IMR-90 (cell line): ENCODE measurements at places on chromosomes 6 and 20. TPM values are rescaled to one million over a fixed set of nuclear protein-coding genes. Genes with fewer than 3 reads are reported as not detected.

- H3K27me3 ChIP-seq: no peaks in the 10 kb centered on the region
- H3K4me3 ChIP-seq: no peak overlapping the region
- H3K36me3 ChIP-seq: no peaks in the 10 kb centered on the region
- no peak overlapping the region for H3K27ac ChIP-seq
- DNase-seq: no peak
Observed at GRCh38 chr6:142035890-142036289, 96.8 kb upstream of the GJE1 start.

DNA sequence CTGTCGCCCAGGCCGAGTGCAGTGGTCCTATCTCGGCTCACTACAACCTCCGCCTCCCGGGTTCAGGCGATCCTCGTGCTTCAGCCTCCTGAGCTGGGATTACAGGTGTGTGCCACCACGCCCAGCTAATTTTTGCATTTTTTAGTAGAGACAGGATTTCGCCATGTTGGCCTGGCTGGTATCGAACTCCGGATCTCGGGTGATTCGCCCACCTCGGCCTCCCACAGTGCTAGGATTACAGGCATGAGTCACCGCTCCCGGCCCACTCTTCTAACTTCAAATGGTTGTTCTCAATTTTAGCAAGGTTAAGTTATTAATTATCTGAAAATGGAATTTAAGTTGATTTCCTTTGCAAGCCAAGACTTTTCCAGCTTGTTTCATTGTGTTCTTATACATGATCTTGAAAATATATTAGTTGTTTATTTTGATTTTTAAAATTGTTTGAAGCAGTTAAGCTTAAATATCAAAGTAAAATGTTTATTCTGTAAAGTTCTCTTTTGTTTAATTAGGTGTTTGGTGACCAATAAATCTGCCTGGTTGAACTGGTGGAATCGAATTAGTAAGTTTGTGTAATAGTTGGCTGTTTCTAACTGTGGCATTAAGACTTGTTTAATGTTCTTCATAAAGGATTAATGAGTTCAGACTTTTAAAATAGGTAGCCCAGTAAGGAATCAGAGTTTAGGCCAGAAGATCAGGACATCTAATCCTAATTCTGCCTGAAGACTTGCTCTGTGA lies 2.3 kb downstream of the PM20D2 start:
- DNase-seq: peak; percentile 30
- H3K4me3 ChIP-seq: no peak overlapping the region
- no peaks in the 10 kb centered on the region for H3K27me3 ChIP-seq
- peaks cover 3% of the 10 kb centered on the region; the same call in 1 of the 2 replicates for H3K4me1 ChIP-seq

GRCh38 chr20:60035-60918 lies 27.2 kb upstream of the DEFB125 start:
- no peaks in the 10 kb centered on the region for H3K27me3 ChIP-seq
- H3K4me3 ChIP-seq: no peak overlapping the region; the same call in 1 of the 2 replicates
- peaks cover 2% of the 10 kb centered on the region; the same call in 1 of the 2 replicates for H3K4me1 ChIP-seq
- DNase-seq: no peak
- H3K27ac ChIP-seq: peak overlapping the region; percentile 100

- H3K4me3 ChIP-seq: no peak overlapping the region
- peaks cover 30% of the 10 kb centered on the region for H3K27me3 ChIP-seq
- DNase-seq: peak; percentile 7
- H3K36me3 ChIP-seq: no peaks in the 10 kb centered on the region
Observed at GRCh38 chr20:62688855-62689460, 19.7 kb upstream of the NTSR1 start.

DNA sequence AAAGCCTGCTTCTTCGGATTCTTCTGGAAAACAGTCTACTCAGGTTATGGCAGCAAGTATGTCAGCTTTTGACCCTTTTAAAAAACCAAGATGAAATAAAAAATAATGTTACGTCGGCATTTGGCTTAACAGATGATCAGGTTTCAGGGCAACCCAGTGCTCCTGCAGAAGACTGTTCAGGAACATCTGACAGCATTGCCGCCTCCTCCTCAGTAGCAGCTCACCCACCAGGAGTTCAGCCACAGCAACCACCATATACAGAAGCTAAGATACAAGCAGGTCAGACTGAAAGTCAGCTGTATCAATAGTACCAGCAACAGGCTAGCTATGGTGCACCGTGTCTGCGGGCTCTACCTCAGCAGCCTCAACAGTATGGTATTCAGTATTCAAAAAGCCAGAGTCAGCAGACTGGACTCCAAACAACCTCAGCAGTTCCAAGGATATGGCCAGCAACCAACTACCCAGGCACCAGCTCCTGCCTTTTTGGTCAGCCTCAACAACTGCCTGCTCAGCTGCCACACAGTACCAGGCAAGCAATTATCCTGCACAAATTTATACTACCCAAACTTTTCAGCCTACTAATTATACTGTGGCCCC lies 51.9 kb downstream of the BTBD9 start:
- DNase-seq: peak; percentile 9
- peaks cover 8% of the 10 kb centered on the region for H3K4me1 ChIP-seq
- H3K4me3 ChIP-seq: no peak overlapping the region
- peaks cover 5% of the 10 kb centered on the region for H3K36me3 ChIP-seq
- H3K27me3 ChIP-seq: no peaks in the 10 kb centered on the region

DNA sequence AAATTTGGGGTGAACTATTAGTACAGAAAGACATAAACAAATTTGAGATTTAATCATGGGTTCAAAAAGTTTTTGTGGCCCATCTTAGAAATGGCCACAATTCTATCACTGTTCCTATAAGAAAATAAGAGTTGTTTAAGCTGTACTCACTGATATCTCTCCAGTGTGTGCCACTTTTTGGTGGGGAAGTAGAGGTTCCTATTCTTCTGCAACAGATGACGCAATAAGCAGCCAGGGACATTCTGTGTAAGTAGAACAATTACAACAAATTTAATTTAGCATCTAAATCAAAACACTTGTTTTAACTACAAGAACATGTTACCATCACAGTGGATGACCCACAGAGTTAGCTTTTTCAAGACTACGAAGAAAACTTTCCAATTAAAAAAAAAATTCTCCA lies 9.9 kb downstream of the SERAC1 start:
- no peak overlapping the region for H3K4me3 ChIP-seq
- H3K4me1 ChIP-seq: peaks cover 7% of the 10 kb centered on the region; the same call in 1 of the 2 replicates
- DNase-seq: no peak
- peaks cover 5% of the 10 kb centered on the region for H3K36me3 ChIP-seq

DNA sequence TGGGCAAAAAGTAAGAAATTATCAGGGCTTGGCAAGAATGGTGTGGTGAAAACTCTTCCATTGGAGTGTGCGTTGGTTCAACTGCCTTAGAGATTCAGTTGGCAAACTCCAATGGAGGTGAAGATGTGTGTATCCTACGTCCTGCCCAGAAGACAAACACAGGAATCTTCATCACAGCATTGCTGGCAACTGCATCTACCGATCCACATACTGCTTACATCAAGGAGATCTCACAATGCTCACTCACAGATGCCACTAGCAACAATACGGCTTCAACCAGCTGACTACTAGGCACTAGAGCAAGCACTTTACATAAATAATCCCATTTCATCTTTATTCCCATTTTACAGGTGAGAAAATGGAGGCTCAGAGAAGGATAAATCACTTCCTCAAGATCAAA lies 10.0 kb upstream of the SPO11 start:
- DNase-seq: no peak
- H3K36me3 ChIP-seq: no peaks in the 10 kb centered on the region
- H3K27ac ChIP-seq: no peak overlapping the region
- H3K4me1 ChIP-seq: no peaks in the 10 kb centered on the region
- no peaks in the 10 kb centered on the region; the same call in 1 of the 2 replicates for H3K27me3 ChIP-seq

GRCh38 chr6:3788408-3789017 lies 37.0 kb upstream of the PXDC1 start:
- DNase-seq: no peak
- H3K4me1 ChIP-seq: peaks cover 13% of the 10 kb centered on the region
- no peaks in the 10 kb centered on the region for H3K36me3 ChIP-seq
- H3K27me3 ChIP-seq: no peaks in the 10 kb centered on the region
- H3K27ac ChIP-seq: peak overlapping the region; percentile 74; the same call in 1 of the 2 replicates
- H3K4me3 ChIP-seq: no peak overlapping the region

DNA sequence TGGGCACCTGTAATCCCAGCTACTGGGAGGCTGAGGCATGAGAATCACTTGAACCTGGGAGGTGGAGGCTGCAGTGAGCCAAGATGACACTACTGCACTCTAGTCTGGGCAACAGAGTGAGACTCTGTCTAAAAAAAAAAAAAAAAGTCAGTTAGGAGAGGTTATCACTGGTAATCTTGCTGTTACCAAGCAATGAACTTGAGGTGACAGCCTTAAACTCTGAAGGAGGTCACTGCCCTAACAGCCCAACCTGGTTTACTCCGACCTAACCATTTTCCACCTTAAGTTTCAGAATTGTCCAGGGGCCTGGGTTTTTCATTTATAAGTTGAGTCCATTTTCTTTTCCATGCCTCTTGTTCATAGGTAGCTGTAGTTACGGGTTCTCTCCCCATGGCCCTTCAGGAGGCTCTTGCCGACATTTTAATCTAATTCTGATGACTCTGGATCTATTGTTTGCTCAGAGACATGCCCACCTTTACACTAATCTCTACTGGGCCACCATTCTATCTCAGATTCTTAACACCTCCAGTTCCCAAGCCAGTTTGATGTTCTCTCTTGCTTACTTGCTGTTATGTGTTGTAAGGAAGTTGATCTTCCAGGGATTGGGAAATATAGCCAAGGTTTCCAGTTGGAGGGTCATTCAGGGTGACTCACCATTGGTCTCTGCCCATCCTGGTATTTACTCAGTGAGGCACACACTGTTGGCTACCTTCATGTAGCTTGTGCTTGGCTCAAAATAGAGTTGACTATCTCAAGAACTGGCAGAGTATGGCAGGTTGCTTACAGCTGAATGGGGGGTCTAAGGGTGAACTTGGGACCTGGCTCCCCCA lies 29.1 kb downstream of the SHLD1 start:
- peaks cover 6% of the 10 kb centered on the region for H3K4me1 ChIP-seq
- peaks cover 9% of the 10 kb centered on the region; the same call in 1 of the 2 replicates for H3K36me3 ChIP-seq
- no peak overlapping the region for H3K27ac ChIP-seq
- H3K4me3 ChIP-seq: no peak overlapping the region
- DNase-seq: peak; percentile 56

GRCh38 chr6:116568821-116569755 lies 2.2 kb upstream of the RWDD1 start:
- H3K27me3 ChIP-seq: no peaks in the 10 kb centered on the region
- H3K4me3 ChIP-seq: no peak overlapping the region
- no peaks in the 10 kb centered on the region for H3K36me3 ChIP-seq
- peaks cover 6% of the 10 kb centered on the region for H3K4me1 ChIP-seq
- H3K27ac ChIP-seq: no peak overlapping the region
- no peak for DNase-seq

- H3K4me1 ChIP-seq: peaks cover 31% of the 10 kb centered on the region
- peak overlapping the region; percentile 96 for H3K27ac ChIP-seq
- no peaks in the 10 kb centered on the region for H3K36me3 ChIP-seq
- H3K4me3 ChIP-seq: no peak overlapping the region
- no peaks in the 10 kb centered on the region for H3K27me3 ChIP-seq
Observed at GRCh38 chr20:1830240-1830639, 65.0 kb upstream of the SIRPA start.

- 0 out of 2 replicates have a peak, but pooled peaks cover 2% of the 10 kb centered on the region for H3K4me1 ChIP-seq
- H3K36me3 ChIP-seq: no peaks in the 10 kb centered on the region
- DNase-seq: no peak
- no peak overlapping the region for H3K4me3 ChIP-seq
Observed at GRCh38 chr6:144159223-144159622, 8.9 kb downstream of the STX11 start.

- H3K4me1 ChIP-seq: peaks cover 10% of the 10 kb centered on the region
- peak; percentile 90 for DNase-seq
- H3K36me3 ChIP-seq: no peaks in the 10 kb centered on the region
- no peak overlapping the region for H3K27ac ChIP-seq
- no peaks in the 10 kb centered on the region for H3K27me3 ChIP-seq
Observed at GRCh38 chr6:36642913-36643817, 35.3 kb upstream of the CDKN1A start.

- peak overlapping the region; percentile 97 for H3K27ac ChIP-seq
- peaks cover 21% of the 10 kb centered on the region; the same call in 1 of the 2 replicates for H3K36me3 ChIP-seq
Observed at GRCh38 chr6:53041356-53041755, 23.8 kb upstream of the FBXO9 start.

DNA sequence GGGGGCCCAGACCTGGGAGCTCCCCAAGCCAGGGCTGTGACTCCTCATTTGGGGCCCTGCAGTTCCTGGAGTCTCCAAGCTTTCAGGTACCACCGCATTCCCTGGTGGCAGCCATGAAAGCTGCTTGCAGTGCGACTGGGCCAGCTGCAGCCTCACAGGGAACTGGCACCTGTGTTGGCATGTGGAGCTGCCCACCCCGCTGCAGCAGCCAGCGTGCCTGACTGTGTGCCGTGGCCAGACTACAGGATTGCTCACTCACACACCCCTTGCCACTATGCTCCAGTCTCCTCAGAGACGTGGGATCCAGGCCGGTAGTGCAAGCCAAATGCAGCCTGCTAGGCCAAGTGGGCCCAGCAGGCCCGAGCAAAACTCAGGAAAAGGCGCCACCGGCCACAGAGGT lies 450.7 kb downstream of the COL12A1 start:
- H3K27me3 ChIP-seq: no peaks in the 10 kb centered on the region
- no peaks in the 10 kb centered on the region for H3K4me1 ChIP-seq
- H3K36me3 ChIP-seq: no peaks in the 10 kb centered on the region
- H3K4me3 ChIP-seq: no peak overlapping the region

DNA sequence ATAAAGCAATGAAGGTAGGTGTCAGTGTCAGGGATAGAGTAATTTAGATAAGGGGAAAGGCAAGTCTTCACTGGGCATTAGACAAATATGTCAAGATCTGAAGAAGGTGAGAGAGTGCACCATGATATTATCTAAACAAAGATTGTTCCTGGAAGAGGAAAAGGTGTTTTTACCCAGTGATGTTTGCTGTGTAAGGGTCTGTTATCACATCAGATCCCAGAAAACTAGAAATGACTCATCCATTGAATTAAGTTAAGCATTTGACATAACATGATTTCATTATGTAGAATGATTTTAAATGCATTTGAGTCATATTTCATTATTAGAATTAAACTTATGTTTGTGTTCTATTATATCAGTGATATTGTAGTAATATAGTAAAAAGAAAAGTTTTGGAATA lies 1279.5 kb upstream of the CITED2 start:
- no peak overlapping the region for H3K4me3 ChIP-seq
- no peak overlapping the region for H3K27ac ChIP-seq
- H3K4me1 ChIP-seq: no peaks in the 10 kb centered on the region; the same call in 1 of the 2 replicates
- DNase-seq: no peak
- no peaks in the 10 kb centered on the region for H3K36me3 ChIP-seq

Gene GCNT2
- 0.83 and 0.90 TPM in 2 replicates for total RNA-seq

Gene NHSL1
- 6.9 and 7.2 TPM in 2 replicates for total RNA-seq

Gene GZF1
- total RNA-seq: 23.7 and 30.3 TPM in 2 replicates

Gene FUT9
- total RNA-seq: not detected in 2 replicates

Gene PROKR2
- total RNA-seq: not detected in 2 replicates

Gene CLIC5
- not detected in 2 replicates for total RNA-seq

Gene IL17A
- total RNA-seq: not detected in 2 replicates
